ENCODE measurements at places on chromosomes 3 and 15.

- DNase-seq: no peak
Observed at GRCh38 chr3:127212231-127212630, 19.3 kb downstream of the PRR23E start.

DNA sequence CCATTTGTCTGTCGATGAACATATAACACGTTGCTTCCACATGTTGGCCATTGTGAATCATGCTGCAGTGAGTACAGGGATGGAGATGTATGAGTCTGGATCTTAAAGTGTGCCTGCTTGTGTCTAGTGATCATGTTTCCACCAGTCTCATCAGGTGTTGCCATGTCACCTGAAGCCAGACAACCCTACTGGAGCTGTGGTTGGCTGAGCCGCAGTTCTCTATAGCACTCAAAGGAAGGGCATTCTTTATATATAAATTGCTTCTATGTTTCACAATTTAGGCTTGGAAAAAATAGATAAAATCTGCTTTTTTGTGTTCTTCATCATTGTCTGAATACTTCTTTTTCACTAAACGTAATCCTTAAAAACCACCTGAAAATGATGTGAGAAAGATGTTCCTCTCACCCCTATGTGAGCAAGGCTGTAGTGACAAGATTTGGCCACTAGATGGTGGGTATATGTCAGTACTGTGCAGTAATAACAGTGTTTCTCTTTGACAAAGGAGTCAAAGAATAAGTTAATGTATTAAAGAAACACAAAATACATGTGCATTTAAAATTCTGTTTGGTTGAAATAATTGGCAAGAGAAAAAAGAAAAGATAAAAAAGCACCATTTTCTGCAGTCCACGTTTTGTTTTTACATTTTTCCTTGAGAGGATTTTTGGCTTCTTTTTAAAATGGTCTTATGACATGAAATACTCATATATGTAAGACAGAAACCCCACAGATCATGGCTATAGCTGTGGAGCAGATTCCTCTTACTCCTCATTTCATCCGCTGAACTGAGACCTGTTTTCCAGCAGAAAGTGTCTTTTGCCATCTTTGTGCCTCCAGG is 394.5 kb upstream of the DPPA4 start:
- DNase-seq: peak; percentile 44

DNA sequence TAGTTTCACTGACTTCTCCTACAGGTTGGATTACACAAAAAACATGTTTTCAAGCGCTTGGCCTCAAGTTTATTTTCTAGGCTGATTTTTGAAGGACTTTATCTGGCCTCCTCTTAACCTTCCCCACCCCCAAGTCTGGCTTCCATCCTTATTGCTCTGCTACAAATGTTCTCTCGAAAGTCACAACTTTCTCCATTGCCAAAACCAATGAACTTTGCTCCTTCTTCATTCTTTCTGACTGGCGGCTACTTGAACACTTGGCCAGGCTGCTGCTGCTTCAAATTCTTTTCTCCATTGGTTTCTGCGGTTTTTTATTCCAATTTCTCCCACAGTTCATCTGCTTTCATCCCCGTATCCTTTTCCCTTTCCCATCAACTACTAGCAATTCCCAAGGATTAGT is 106.6 kb downstream of the TOP2B start:
- DNase-seq: no peak

- DNase-seq: no peak
Observed at GRCh38 chr3:53328746-53329145, 18.6 kb downstream of the DCP1A start.

DNA sequence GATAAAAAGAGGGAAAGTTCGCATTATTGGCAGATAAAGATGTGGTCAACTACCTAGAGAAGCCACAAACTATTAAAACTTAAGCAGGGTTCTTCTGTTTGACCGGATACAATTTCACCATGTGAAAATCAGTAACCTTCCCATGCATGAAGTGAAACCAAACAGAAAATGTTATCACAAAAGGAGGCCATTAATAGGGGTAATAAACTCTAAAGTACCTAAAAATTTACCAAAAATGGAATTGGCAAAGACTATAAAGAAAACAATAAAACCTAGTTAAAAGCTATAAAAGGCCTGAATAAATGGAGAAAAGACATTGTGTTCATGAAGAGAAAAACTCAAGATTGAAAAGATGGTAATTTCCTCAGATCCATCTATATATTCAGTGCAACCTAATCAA is 83.4 kb downstream of the FEZF2 start:
- DNase-seq: no peak

- DNase-seq: no peak
Observed at GRCh38 chr15:79329171-79329611, 18.3 kb downstream of the TMED3 start.

- DNase-seq: peak; percentile 51
Observed at GRCh38 chr15:33292717-33293307, 18.0 kb upstream of the RYR3 start.

DNA sequence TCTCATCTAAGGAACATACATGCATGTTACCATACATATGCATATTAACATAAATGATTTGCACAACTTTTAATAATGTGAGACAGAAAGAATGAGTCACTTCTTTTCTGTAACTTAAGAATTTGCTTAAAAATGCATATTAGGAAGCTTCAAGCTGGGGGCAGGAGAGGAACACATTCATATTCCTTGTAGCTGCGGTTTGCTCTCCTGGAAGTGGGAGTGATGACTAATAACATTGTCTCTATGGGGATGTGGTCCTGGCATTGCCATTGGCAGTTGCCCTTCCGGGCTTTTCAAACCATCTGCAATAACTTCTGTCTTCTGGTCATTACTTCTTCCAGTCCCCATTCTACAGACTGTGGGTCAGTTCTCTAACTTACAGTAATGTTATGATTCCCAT is 15.6 kb downstream of the CHST2 start:
- no peak for DNase-seq

DNA sequence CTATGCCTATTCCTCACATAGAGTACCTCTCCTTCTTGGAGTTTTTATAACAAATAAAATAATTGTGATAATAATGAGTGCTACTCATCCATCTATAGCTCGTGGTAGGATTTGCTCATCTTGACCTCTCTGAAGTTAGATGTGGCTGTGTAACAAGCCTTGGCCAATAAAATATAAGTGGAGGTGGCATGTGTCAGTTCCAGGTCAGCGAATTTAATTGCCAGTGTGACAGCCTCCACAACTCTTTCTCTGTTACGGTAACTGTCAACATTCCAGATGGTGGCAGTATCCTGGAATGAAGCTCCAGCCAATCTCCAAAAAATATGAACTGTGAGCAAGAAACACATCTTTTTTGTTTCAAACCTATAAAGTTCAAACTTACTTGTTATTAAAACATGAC is 13.8 kb downstream of the CLRN1 start:
- DNase-seq: no peak

DNA sequence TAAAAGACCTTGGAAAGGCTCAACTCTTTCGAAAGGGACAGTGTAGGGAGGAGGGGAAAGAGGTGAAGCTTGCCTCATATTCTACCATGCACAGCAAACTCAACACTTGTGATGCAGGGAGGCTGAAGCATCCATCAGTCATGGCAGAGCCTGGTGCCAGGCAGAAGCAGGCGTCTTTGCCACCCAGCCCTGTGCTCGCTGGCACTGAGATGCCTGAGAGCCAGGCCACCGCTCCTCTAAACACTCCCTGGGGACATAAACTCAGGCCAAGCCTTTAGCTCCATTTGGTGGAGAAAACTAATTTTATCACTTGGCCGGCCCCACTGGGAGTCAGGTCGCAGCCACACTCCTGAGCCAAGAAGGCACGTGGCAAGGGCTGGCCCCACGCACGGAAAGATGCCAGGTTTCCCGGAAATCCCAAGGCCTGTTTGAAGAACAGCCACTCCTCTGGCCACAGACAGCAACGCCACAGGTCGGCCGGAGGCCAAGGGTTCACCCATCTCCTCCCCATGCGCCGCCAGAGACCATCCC is 30.7 kb downstream of the XXYLT1 start:
- no peak for DNase-seq

- DNase-seq: no peak
Observed at GRCh38 chr3:119360736-119361462, 66.7 kb downstream of the ARHGAP31 start.

- no peak for DNase-seq
Observed at GRCh38 chr15:70356062-70356860, 258.5 kb upstream of the TLE3 start.

- DNase-seq: no peak
Observed at GRCh38 chr15:90000186-90001001, 730 bp upstream of the ZNF710 start.

DNA sequence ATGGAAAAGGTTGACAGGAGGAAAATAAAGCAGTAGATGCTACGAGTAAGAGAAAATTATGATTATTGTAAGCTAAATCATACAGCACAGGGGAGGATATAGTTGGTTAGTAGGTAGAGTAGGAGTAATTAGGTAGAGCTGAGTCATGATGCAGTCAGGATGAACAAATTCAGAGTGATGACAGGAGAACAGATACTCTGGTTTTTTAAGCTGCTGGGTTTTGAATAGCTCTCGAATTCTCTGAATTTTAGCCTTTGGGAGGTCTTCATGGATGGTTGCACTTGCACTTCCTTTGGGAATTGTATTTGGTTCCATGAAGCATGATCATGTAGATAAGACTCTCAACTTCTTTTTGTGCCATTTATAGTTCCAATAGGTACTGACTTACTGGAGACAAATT is 96.2 kb downstream of the ECT2 start:
- no peak for DNase-seq

- DNase-seq: no peak
Observed at GRCh38 chr15:69988541-69989225, 109.0 kb downstream of the TLE3 start.

- DNase-seq: peak; percentile 67
Observed at GRCh38 chr15:84598993-84599392, 1.8 kb upstream of the ZSCAN2 start.

DNA sequence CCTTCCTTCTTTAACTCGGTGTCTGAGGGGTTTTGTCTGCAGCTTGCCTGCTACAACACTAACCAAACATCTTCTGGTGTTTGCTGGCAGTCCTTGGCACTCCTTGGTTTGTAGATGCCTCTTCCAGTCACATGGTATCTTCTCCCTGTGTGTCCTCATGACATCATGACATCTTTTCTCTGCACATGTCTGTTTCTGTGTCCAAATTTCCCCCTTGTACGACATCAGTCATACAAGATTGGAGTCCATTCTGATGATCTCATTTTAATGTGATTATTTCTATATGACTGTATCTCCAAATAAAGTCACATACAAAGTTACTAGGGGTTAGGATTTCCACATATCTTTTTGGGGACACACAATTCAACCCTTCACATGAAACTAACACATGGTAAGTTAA is 152.3 kb upstream of the LRRN1 start:
- no peak for DNase-seq

DNA sequence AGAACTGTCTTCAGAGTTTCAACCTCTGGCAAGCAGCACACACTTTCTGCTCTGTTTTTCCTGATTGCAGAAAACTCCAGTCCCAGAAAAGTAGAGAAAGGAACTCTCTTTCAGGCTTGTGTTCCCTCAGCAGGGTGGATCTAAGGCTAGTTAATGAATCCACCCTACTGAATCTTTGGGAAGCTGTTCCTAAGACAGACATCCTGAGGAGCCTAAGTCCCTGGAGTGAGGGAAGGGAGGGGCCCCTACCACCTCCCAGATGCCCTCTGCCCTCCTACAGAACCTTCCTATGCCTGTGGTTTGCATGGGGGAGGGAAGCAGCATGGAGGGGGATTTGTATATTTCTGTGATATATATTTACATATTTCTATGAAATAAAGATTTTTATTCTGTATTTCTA is 124.4 kb downstream of the ANO10 start:
- DNase-seq: no peak

GRCh38 chr15:42547918-42548248 is 710 bp downstream of the LRRC57 start:
- no peak for DNase-seq

DNA sequence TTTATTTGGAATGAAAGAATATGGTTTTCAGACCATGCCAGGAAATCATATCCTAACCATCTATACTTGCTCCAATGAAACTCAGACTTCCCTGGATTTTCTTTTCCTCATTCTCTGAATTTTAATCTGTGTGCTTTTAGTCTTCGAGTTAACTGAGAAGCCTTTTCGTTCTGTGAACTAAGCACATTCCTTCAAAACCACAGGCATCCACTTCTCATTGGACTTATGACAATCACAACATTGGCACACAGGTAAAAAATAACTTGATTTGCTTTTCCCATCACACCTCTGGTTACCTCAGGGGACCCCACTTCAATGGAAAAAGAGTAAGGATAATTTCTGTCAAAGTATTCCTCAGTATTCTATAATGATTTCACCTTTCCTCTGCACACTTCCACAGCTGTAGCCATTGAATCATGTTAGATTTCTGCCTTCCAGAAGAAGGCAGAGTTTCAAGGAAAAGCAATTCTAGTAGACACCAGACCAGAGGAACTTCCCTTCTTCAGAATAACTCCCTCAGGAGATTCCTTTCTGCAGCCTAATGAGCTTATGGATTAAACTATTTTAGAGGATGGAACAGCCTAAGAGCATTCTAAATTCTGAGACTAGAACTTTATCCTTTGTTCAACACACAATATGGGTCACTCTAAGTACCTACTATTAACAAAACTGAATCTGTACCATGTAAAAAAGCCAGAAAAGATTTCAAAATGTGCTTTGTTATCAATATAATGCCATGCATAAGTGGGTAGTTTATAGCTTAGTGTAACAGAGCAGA is 15.9 kb downstream of the COMMD2 start:
- DNase-seq: no peak

- peak; percentile 63 for DNase-seq
Observed at GRCh38 chr3:129003578-129004112, 2.5 kb downstream of the EFCC1 start.

GRCh38 chr3:33047842-33048834 is 48.8 kb downstream of the GLB1 start:
- DNase-seq: peak; percentile 73

GRCh38 chr3:58331593-58332152 is 1.0 kb upstream of the PXK start:
- no peak for DNase-seq

DNA sequence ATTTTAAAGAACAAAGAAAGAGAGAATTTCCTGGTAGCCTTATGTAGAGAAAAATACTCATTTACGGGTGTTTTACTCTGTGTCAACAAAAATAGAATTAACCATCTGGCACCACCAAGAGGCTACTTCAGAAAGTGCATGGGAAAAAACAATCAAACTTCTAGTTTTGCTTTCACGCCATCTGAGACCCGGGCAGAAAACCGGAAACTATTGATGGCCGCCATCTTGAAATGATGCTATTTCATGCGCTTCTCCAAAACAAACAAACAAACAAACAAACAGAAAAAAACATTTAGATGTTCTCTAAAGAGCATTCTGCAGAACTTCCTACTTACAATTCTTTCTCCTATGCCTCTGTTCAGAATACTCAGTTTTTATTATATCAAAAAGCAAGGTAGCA is 49.4 kb upstream of the SYNPR start:
- DNase-seq: no peak

GRCh38 chr15:66080717-66081398 is 172.7 kb downstream of the MEGF11 start:
- no peak for DNase-seq

GRCh38 chr3:51974277-51974962 is 444 bp upstream of the ABHD14A start:
- peak; percentile 44 for DNase-seq
